Kidney glomerular epithelial cell (primary cell): ENCODE measurements at places on chromosomes 12 and 14.

DNA sequence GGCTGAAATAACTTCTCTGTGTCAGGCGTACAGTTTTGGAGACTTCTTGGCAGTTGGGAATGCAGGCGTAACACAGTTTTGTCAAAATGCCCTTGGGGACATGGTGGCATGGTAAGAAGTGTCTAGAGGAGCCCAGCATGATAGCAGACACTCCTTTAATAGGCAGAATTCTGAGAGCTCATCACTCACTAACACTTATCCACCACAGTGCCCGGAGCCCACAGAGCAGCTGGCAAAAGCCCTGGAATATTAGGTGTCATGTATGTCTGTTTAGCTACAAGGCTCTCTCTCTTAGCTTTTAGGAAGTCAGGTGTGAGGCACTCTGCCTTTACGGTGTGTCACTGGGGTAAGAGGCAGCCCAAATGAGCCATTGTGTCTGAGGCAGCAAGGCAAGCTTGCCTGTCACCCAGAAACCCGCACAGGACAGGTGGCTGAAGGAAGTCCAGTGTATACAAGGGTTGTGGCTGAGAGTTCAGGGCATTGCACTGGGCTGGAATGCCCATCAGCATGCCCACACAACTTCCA lies 96.3 kb downstream of the ESRRB start:
- no peak for DNase-seq

- DNase-seq = no peak
Observed at GRCh38 chr14:55731881-55732498, 152.0 kb downstream of the KTN1 start.

GRCh38 chr12:66692170-66692569 lies 13.3 kb upstream of the GRIP1 start:
- DNase-seq = no peak

DNA sequence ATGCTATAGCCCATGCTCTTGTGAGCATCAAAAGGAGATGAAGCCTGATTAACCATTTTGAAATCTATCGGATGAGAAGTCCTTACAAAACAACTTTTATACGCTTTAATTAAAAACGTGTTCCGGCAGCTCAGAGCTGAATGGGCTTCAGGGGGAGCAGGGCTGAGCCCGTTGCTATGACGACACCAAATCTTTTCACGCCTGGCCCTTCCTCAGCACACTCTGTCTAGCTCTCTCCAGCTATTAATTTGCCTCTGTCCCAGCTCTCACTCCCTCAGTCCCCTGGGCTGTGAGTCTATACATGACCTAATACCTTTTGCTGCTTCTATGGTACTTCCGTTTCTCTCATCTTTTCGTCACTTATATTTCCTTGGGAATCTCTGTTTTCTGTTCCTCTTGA lies 15.8 kb downstream of the FOXA1 start:
- DNase-seq = no peak

- DNase-seq = no peak
Observed at GRCh38 chr12:79448816-79449215, 241.9 kb downstream of the PAWR start.

GRCh38 chr12:24901576-24902461 lies 47.1 kb downstream of the BCAT1 start:
- DNase-seq = no peak

- DNase-seq = no peak
Observed at GRCh38 chr14:101252443-101253214, 308.7 kb upstream of the DIO3 start.

DNA sequence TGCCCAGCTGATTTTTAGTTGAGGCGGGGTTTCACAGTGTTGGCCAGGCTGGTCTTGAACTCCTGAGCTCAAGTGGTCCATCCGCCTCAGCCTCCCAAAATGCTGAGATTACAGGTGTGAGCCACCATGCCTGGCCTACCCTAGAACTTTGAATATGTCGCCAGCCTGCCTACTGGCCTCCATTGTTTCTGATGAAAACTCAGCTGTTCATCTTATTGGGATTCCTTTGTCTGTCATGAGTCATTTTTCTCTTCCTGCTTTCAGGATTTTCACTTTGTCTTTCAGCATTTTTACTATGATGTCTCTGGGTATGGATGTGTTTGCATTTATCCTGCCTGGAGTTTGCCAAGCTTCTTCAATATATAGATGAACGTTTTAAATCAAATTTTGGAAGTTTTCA lies 8.1 kb upstream of the B3GNT4 start:
- DNase-seq = no peak

DNA sequence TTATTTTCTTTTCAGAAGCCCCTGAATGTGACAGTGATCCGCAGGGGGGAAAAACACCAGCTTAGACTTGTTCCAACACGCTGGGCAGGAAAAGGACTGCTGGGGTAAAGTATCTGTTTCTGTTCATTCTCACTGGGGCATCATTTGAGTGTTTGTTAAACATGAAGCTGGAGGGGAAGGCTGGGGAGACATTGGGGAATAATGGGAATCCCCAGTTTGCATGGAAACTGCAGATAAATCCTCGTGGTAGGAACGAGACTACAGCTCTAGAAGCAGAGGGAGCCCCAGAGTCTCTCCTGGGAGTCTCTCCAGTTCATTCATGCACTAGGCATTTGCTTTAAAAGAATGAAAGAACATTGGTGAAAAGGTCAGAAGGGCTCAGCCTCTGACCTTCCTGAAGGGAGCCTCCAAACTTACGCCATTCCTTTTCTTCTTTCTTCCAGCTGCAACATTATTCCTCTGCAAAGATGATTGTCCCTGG lies 2.5 kb upstream of the CFAP251 start:
- DNase-seq = no peak

- DNase-seq = no peak
Observed at GRCh38 chr12:101229841-101230241, 19.8 kb upstream of the SLC5A8 start.

- DNase-seq = no peak
Observed at GRCh38 chr14:49483268-49483667, 102.9 kb downstream of the RPS29 start.

- no peak for DNase-seq
Observed at GRCh38 chr14:94568186-94568585, 6.9 kb downstream of the SERPINA4 start.
